Foreskin keratinocyte (primary cell): ENCODE measurements at places on chromosomes 4 and X.

- DNase-seq: no peak
Measured at GRCh38 chrX:51896626-51897025, 3.2 kb downstream of the MAGED1 start.

- no peak for DNase-seq
Measured at GRCh38 chrX:7218321-7219152, 70.6 kb upstream of the PUDP start.

DNA sequence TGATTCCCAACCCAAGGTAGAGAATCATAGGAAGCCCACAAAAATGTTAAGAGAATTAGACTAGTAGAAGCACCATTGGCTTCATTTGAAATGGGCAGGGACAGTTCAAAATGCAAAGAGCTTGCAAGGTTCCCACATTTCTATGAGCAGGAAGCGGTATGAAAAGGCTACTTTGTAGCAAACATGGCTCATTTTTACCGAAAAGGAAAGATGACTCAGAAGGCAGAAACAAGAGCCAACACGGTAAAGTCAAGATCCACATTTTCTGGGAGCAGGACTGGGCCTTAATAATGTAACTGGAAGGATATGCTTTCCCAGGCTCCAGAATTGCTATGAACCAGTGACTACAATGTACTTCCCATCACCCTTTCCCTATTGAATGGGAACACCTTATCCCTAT, 89.5 kb downstream of the GLRA3 start:
- DNase-seq: peak; percentile 15

DNA sequence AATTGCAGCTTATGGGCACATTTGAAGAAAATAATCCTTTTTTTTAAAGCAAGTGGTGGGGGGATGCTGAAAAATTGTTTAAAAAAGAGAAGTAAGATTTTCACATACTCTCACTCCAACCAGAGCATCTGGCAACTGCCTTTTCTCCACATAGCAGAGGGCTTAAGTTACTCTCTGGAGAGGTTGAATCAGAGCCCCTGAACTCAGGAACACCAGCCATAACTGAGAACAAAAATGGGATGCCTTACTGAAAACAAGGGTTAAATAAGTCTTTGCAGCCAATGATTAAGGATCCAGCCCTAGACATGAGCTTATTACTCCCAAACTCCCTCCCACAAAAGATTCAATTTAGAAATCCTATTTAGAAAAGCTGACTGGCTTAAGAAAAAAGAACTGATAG, 27.5 kb downstream of the CASK start:
- no peak for DNase-seq

GRCh38 chr4:153067376-153067775, 131.3 kb downstream of the FHDC1 start:
- DNase-seq: peak; percentile 13

DNA sequence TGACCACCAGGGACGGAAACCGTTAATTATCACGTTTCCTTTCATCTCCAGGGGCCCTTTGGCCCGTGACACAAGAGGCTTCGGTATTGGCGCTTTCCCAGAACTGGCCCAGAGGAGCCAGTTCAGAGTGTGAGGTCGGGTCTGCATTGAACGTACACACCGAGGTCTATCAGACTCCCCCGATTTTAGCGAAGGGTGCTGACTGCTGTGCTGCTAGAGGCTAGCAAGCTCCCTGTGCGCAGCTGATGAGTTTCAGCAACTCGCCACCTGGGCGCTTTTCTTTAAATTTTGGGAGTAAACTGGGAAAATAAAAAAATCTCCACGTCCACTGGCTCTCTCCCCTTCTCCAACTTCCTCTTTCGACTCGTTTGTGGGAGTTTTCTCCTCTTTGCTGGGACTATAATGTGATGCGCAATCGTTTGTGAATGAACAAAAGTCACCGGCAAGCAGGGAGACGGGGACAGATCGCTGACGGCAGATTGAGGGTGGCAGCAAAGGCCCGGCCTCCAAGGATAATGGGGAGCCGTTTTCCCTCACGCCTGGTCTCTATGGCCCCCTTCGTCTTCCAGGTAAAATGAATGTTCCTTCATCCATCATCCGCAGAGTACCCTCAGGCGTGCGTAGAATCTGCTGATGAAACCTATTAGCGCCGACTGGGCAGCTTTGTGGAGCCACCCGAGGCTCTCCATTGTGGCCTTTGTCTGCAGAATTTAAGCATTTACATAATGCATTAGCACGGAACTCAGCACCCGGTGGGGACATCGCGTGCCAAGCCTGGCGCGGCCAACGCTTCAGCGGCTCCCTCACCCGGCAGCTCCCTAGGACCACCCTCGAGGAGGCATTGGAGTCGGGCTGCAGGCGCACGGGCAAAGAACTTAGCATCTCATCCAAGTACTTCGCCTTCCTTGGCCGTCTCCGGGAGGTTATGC, 1.6 kb upstream of the LRAT start:
- DNase-seq: no peak

GRCh38 chr4:20074450-20074849, 177.3 kb upstream of the SLIT2 start:
- no peak for DNase-seq

GRCh38 chr4:79211490-79211889, 114.4 kb downstream of the NAA11 start:
- DNase-seq: no peak

DNA sequence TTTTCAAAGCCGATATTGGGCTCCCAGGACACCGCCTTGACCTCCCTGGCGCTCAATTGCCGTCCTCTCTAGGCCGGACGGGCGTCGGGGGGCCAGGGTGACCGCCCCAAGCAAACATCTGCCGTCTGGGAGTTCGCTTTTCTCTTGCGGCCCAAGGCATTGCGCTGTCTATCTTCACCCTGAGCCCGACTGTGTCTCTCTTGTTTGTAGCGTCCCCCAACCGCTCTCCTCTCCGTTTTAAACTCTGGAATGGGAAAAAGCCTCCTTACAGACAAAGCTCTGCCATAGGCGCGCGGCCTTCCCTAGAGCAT, 551 bp upstream of the ARX start:
- DNase-seq: no peak

GRCh38 chr4:184364100-184364921, 110.0 kb downstream of the IRF2 start:
- DNase-seq: no peak

DNA sequence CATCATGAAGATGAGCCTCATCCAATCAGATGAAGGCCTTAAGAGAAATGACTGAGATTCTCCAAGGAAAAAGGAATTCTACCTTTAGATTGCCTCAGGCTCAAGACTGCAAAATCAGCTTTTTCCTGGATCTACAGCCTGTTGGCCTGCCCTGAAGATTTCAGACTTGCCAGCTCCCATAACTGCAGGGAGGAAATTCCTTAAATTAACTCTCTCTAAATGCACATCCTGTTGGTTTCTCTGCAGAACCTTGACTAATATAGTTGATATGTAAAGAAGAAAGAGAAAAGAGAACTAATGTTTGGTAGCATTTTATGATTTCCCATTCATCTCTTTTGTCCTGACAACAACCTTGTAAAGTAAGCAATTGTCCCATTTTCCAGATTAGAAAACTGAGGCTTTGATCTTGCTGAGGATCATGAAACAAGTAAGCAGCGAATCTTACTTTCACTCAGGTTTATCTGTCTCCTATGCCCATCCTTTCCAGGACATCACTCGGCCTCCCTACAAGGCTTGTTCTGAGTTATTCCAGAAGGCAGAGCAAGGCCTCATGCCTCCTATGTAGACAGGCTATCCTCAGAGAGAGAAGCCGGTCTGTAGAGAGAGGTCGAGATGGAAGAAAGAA, 115.0 kb upstream of the LDB2 start:
- peak; percentile 43 for DNase-seq

DNA sequence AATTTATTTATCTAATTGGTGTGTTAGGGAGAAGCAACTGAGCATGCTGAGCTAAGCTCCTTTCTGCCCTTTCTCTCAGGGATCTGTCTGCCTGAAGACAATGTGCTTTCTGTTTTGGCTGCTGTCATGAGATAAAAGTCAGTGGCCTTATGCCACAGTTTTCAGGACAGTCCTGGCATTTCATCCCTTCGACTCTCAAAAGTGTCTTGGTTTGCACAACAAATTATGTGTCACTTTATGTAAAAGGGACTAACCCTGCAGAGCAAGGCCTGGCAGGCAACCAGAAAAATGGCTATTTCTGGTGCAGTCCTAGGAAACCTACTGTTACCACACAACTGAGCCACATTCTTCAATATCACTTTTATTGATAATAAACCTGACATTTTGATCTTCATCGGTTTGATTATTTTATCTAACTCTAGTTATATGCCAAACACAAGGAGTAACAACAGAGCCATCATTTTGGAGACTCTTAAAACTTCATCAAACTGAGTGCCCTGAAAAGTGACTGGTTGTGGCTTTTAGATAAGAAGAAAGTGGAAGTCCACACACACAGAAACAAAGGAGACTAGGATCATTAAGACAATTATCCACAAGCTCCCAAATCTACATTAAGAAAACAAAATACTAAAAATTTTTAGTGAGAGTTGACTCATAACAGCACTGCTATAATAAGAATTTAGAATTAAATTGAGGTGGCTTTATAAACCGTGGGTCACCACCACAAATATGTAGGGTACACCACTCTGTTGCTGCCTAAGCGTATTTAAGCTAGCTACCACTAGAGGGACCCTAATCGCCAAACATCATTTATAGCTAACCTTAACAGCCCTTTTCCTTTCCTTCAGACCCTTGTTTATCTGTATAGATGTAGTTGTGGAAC, 95.9 kb upstream of the PTPN13 start:
- no peak for DNase-seq

DNA sequence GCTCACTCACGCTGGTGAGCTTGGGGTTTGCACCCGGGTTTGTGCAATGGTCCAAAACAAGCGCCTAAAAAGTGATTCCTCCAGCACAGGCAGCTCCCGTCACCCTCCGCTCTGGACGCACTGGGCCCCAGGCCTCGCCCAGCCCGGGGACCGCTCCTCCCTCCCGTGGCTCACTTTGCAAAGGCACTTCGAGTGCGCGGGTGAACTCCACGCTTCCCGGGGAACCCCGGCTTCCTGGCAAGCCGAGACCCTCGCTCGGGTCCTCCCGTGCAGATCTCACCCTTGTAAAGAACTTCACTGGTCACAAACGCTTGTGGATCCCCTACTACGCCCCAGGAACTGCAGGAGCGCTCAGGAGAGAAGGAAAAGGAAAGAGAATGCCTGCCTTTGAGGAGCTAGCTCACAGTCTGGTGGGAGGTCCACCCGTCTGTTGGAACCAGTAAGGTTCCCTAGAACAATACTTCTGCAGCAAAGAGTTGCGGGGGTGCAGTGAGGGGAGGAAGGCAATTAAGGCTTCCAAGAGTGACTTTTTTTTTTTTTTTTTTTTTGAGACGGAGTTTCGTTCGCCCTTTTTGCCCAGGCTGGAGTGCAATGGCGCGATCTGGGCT, at the start of gene CTPS2:
Gene CTPS2 (minus strand): TSS at position 122 of the 608 bp plus-strand sequence. CDS start 9,767 bp downstream, outside the sequence.
- peak; percentile 14 for DNase-seq

GRCh38 chr4:100118181-100118580, 72.1 kb downstream of the DDIT4L start:
- no peak for DNase-seq

DNA sequence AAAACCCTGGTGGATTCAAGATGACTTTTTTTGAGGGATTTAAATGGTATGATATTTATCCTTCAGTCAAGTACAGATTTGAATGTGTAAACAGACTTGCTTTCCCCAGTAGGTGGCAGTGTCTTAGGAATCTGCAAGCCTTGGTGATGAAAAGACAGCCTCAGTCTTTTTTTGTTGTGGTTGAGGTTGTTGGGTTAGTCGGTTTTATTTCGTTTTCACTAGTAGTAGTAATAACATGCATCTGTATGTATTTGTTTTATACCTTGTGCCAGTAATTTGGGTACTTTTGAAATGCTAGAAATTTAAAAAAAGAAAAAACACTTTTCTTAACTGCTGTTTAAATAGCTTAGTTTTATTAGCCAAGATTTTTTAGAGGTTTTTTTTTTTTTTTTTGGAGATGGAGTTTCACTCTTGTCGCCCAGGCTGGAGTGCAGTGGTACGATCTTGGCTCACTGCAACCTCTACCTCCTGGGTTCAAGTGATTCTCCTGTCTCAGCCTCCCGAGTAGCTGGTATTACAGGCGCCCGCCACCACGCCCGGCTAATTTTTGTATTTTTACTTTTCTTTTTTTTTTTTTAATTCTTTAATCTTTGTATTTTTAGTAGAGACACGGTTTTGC, 39.2 kb downstream of the COPS4 start:
- peak; percentile 61 for DNase-seq

DNA sequence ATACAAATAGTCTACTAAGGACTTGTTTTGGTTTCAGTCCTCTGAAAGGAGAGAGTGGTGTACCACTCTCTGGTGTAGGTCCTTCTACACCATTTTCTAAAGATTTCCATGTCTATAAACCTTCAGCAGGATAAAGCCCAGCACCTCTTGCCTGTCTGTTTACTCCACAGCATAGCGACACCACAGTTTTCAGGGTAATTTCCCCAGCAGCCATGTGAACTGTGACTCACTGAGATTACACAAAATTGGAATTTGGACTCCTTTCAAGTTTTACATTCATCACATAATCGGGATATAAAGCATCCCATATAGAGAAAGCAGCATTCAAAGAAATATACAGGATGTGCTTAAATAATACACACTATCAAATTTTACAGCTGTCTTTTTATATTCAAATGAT, 229.6 kb downstream of the PRDM5 start:
- peak; percentile 87 for DNase-seq

GRCh38 chr4:40648742-40649281, 19.1 kb upstream of the RBM47 start:
- no peak for DNase-seq

GRCh38 chrX:69297506-69297905, 132.3 kb upstream of the PJA1 start:
- no peak for DNase-seq

DNA sequence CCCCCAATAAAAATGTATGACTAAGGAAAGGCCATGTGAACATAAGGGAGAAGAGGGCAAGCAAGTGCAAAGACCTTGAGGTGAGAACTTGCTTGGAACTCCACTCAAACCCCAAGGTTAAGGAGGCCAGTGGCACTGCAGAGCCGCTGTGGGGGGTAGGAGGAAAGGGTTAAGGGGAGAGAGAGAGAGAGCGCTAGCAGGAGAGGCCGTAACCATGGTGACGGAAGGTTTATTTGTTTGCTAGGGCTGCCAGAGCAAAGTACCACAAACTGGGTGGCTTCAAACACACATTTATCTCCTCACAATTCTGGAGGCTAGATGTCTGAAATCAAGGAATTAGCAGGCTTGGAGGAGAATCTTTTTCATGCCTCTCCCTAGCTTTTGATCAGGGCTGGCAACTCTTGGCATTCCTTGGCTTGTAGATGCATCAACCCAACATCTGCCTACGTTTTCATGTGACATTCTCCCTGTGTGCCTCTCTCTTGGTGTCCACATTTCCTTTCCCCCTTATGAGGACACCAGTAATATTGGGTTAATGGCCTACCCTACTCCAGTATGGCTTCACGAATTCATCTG, 35.2 kb downstream of the SMIM20 start:
- no peak for DNase-seq

- no peak for DNase-seq
Measured at GRCh38 chr4:152269448-152270191, 266.3 kb downstream of the FBXW7 start.
